ENCODE measurements at places on chromosomes 2 and 18.

DNA sequence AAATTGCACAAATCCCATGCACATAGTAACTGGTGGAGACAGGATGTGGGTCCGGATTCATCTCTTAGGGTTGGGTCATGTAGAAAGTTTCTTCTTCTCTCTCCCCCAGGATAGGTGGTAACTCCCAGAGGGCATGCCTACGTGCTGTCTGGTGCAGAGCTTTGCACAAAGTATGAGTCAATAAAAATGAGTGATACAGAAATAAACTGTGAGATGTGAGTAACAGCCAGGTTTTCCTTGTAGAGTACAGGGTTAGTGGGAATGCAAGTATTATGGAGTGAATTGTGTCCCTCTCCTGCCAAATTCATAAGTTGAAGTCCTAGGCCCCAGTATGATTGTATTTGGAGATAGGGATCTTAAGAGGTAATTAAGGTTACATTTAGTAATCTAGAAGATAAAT lies 289.4 kb downstream of the ALK start:
- no peak for DNase-seq

GRCh38 chr2:9166579-9167377 lies 39.8 kb upstream of the ASAP2 start:
- no peak for DNase-seq

- DNase-seq: no peak
Observed at GRCh38 chr2:46846536-46846935, 69.1 kb downstream of the MCFD2 start.

DNA sequence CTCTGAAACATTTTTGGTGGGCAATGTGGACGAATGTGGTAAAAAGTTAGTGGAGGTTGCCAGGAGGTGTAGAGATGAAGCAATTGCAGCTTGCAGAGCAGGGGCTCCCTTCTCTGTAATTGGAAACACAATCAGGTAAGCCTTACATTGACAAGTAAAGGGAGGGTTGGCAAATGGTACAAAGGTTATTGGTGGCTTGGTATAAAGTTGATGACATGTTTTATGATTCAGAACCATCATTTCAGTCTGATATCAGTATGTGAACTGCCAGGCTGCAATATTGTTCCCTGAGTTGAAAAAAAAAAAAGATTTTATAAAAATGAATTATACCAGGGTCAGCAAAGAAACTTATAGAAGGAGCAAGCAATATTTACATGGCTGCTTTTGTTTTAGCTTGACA lies 14.4 kb upstream of the DLX1 start:
- no peak for DNase-seq

GRCh38 chr2:197159661-197160211 lies 150.8 kb downstream of the ANKRD44 start:
- peak; percentile 88 for DNase-seq

- DNase-seq: no peak
Observed at GRCh38 chr2:36748166-36748565, 51.7 kb downstream of the VIT start.

DNA sequence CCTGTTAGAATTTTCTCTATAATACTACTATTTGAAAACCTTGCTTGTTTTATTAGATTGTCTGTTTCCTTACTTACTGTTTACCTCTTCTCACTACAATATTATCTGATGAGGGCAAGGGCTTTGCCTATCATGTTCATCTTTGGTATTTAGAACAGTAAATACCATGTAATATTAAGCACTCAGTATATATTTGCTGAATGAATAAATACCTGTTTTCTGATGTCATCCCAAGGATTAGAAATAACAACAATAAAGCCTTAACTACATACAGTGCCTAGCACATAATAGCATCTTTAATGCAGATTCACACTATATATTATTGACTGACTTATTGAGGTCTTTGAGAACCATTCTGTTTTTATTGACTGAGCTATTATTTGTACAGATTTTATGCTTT lies 142.1 kb downstream of the TMEM247 start:
- no peak for DNase-seq

- DNase-seq: no peak
Observed at GRCh38 chr18:72878143-72878542, 10.4 kb upstream of the NETO1 start.

- DNase-seq: no peak
Observed at GRCh38 chr2:149027590-149028250, 10.8 kb upstream of the LYPD6B start.
